ENCODE measurements at places on chromosomes 5 and 9.

GRCh38 chr5:147904110-147904509 is 2.2 kb downstream of the C5orf46 start:
- DNase-seq, result no peak

DNA sequence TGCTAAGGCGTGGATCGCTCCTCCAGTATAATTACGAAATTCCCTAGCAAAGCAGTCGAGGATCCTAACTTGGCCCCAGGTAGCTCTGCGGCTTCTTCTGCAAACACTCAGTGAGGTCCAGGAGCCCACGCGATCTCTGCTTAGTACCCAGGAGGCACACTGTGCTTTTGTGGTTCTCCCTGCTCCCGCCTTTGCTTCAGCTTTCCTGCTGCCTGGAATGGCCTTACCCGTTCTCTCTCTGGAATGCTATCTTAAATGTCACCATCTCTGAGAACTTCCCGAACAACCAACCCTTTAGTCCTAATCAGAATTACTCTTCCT is 639 bp downstream of the INVS start:
- no peak for DNase-seq

DNA sequence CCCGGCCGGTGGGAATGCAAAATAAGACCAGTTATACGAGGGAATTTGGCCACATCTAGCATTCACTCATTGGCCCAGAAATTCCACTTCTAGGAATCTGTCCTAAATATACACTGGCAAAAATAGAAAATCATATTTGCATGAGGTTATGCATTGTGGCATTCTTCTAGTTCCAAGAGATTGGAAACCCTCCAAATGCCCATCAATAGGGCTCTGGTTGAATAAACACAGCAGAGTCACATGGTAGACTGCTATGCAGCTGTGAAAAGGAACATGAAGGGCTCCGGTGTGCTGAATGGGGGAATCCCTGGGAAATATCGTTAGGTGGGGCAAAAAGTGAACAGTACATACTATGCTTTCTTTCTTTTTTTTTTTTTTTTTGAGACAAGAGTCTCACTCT is 36.8 kb downstream of the PTGES start:
- no peak for DNase-seq

DNA sequence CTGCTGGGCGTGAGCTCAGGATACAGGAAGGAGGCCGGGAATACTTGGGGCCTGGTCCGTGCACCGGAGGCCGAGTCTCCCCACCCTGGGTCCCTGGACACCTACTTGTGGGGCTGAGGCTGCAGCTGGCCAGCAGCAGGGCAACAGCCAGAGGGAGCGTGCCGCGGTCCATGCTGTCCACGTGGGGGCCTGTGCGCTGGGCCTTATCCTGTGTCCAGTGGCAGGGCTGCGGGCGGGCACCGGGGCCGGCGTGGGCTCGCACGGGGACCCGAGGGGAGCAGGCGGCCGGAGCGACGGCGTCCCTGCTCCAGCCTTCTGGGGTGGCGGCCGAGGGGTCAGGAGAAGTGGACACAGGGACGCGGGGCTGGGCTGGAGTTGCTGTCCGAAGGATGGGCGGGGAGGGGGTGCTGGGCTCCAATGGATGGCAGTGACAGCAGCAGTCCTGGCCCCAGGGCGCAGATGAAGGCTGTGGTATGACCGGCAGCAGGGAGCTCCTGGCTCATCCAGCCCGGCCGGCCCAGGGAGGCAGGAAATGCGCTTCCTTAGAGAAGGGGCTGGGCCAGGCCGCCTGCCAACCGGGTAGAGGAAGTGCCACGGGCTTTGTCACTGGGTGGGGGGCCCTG is at the start of gene ENG:
Gene ENG, minus strand, starts transcription at position 475 of the 623 bp plus-strand sequence. Its CDS starts 303 bp downstream, at position 172.
- DNase-seq, result no peak

DNA sequence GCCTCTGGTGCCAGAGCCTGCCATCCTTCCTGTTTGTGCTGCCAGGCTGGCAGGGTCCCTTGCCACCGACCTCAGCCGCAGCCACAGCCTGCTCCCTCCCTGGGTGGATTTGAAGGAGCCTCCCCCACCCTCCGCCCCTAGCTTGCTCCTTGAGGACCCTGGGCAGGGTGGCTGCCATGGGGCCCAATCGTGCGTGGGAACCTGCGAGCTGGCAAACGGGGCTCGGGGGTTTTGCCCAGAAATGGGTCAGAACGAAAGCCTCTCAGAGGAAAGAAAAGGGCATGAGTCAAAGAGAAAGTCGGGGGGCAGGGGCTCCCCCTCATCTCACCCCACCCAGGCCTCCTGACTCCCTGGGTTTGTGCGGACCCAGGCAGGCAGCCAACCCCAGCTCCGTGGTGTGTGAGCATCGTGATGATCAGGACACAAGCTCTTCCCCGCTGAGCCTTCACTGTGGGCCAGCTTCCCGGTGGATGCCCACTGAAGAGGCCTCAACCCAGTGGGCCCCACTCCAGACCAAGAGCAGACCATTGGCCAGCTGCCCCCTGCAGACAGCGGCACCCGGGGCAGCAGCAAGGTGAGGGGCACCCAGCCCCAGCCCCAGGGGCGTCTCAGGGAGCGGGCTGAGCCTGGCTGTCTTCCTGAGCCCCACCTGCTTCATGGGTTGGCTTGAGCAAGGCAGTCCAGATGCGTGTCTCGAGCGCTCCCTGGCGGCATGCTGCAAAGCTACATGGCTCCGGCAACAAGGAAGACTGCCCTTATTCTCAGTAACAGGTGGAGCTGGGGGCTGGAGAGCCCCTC is 3.0 kb upstream of the FUT7 start:
- DNase-seq, result peak; percentile 84

GRCh38 chr9:26266146-26266793 is 588.0 kb upstream of the TUSC1 start:
- no peak for DNase-seq

DNA sequence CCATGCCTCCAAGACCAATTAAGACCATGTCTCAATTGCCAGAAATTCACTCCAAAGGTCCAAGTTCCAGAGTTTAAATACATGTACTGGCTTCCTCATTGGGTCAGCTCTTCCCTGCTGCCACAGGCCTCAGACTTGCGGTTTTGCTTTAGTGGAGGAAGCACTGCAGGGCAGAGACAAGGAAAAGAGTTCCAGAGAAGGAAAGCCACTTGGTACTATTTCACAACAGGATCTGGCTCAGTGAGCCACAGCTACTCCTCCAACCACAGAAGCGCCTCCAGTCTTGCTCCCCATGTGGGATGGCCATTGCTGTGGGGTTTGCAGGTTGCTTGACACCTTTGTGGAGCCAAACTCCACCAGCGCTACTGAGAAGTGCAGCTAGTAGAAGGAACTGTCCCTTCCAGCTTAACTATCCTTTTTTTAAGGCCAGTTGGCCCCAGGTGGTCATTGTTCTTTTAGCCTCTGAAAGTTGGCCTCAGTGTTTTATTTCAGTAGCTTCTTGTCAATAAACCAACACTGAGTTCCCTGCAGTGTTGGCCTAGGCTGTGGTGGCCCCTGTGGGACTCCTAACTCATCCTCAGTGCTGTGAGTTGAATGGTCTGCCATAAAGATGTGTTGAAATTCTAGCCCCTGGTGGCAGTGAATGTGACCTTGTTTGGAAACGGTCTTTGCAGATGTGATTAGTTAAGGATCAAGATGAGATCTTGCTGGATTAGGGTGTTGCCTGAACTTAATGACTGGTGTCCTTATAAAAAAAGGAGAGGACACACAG is 93.7 kb upstream of the DAP start:
- DNase-seq, result no peak

DNA sequence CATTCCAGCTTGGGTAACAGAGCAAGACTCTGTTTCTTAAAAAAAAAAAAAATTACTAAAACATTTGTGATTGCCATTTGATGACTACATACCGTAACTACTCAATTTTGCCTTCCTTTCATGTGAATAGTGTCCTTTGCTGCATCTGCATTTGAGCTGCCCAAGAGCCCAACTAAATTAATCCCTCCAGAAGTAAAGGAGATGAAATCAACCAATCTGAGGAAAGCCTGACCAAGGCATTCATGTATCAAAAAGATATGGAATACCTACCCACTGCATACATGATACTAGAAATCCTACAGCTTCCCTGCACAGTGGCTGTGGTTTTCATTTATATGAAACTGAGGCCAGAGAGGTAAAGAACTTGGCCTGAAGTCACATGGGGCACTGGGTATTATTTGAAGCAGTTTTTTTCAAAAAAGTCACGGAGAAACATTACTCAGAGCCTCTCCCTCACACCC is 177.5 kb downstream of the AOPEP start:
- no peak for DNase-seq

DNA sequence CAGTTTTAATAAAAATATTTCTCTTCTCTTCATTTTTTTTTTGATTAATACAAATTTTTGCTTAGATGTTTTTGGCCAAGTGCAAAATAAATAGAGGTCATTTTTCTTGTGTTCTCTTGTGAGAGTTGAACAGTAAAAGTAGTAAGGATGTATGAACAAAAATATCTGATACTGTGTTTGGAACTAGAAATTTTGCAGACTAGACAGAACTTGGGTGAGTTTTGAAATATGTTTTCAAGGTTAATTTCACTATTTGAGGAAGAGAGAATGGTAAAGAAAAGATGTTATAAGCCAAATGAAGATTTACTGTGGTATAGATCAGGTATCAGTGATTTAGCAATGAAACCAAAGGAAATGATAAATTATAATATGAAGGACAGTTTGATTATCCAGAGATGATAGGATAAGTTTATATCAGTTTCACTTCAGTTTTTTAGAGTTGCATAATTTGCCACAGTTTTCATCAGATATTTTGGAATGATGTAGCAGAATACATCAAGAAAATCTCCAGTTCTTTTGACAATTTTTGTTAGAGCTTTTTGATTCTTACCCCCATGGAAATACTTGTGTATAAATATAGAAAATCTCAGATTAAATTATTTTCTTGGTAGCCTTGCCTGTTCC is 147.9 kb upstream of the VCAN start:
- DNase-seq, result no peak

DNA sequence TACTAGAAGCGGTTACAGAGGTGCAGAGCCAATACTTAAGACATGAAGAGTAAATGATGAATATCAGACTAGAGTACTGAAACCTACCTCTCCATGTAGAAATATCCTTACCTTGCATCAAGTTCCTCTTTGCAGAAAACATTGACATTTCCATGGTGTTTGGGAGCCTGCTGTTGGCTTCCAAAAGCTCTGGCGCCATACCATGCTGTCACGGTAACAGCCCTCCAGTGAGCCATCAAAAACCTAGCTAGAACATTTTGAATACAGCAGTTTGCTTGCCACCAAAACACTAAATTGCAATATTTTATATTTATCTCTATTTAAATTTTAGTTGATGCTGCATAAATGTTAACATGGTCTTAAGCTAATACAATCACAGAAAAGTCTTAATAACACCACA is 144.1 kb upstream of the LRRTM2 start:
- DNase-seq, result no peak

DNA sequence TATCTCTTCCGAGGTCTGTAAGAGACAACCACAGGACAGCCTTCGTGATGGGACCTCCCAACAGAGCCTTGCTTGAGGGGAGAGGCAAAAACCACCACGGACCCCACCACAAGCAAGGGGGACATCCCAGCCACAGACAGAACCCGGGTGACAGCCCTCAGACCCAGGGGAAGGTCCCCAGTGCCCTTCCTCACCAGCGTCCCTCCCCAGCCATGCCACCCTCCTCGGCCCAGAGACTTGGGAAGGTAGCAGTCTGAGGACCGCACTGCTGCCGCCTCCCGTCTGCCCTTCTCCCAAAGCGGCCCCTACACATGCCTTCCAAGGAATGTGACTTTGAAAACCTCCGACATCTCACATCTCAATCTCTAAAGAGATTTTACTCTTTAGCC is 13.4 kb downstream of the IPPK start:
- DNase-seq, result no peak

DNA sequence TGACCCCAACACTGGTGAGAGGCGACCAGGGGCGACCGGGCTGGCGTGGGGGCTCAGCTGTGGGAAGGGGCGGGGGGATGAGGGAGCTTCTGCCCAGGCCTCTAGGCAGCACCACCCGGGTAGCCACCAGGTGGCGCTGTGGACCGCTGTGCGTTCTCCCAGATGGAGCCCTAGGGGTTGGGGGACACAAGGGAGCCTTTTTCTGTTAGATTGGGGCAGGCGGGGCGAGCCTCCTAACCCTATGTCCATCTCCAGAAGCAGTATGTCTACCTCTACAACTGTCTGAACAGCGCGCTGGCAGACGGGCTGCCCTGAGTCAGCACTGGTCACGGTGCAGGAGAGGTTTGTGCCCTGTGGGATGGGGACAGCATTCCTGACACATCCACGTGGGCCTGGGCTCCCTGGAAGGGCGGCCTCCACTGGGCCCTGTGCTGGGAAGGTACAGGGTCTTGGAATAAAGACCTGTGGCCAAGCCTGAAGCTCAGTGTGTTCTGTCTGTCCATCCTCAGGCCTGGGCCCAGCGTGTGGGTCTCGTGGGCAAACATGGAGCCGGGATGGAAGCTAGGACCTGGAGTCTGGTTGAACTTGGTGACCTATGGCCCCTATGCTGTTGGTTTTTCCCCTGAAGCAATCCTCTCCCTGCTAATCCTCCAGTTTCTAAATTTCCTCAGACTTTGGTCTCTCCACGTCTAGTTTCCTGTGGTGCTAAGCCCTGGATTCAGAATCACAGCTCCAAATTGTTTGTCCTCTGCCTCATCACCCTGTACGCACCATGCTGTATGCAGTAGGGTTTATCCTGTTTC is 23.1 kb upstream of the SPTLC1 start:
- DNase-seq, result peak; percentile 75

- DNase-seq, result peak; percentile 47
These were observed 1.1 kb upstream of the ANXA2R start for GRCh38 chr5:43041110-43041668.

DNA sequence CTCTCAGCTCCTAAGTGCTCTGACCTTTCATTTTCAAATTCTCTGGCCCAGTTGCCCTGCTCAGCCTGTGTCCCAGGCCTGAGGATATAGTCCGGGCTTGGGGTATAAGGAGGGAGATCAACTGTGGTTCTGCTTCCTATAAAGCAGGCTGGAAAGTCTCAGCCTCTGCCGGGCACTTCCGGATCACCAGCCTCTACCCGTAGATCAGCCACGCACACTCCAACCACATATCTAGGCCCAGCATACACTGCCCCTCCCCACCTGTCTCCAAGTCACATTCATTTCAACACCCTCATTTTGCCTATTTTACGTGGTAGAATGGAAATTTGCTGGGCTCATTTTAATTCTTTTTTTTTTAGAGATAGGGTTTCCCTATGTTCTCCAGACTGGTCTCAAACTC is 3.1 kb downstream of the ZER1 start:
- DNase-seq, result no peak

DNA sequence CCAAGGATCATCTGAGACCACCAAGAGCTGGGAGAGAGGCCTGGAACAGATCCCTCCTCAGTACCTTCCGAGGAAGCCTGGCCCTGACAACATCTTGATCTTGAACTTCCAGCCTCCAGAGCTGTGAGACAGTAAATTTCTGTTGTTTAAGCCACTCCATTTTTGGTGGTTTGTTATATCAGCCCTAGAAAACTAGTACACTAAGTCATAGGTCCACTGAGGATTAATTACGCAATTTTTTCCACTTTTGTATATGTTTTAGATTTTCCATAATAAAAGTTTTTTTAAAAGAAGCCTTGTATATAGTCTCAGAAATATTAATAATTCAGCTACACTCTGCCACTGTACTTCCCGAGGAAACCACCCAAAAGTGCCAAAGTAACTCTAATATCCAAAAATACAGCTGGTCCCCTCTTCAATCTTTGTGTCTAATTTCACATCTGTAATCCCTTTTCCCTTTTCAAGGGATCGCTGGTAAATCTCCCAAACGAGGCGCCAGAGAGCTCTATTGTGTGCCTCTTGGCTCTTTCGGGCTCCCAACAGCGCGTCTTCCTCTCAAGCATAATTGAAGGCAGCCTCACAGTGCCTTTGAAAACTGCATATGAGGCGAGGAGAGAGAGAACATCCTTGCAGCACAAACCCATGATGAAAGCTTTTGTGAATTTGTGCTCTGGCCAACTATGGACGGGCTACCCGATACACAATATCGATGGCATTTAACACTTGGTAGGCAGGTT is 32.7 kb downstream of the PRUNE2 start:
- no peak for DNase-seq
